ENCODE measurements at places on chromosomes 16 and 17. TPM values are rescaled to one million over a fixed set of nuclear protein-coding genes. Genes with fewer than 3 reads are reported as not detected.
A peak's percentile ranks its signal among the peaks of the same experiment; 100 is the strongest.

DNA sequence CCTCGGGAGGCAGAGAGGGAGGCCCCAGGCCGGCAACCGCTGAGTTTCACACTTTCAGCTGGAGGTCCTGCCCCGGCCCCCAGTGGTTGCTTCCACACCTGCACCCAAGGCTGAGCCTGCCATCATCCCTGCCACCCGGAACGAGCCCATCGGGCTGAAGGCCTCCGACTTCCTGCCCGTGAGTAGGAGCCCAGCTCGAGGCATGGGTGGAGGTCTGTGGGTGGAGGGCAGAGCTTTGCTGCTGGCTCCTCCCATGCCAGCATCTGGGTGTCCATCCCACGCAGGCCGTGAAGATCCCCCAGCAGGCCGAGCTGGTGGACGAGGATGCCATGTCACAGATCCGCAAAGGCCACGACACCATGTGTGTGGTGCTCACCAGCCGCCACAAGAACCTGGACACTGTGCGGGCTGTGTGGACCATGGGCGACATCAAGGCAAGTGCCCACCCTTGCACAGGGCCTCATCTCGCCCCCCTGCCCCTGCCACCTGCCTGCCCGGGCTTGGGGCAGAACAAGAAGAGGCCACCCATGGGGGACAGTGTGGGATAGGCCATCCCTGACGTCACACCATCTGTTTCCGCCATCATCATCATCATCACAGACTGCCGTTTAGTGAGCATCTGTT lies 19.6 kb downstream of the KATNB1 start:
- ATAC-seq: no peak

GRCh38 chr16:63458846-63459245 lies 1422.6 kb upstream of the CDH8 start:
- ATAC-seq: no peak

DNA sequence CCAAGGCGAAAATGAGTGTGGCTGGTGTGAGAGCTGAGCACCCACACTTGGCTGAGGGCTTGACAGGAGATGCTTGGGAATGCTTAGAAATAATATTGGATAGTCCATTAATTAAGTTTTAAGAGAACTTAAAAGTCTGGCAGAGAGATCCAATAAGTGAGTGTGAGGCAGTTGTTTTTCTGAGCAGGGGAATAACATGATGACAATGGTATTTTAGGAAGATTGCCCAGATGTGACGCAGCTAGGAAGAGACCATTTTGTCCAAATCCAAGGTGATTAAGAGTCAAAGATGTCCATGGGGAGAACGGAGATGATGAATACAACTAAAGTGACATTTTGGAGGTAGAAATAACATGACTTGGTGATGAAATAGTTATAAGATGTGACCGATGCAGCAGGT lies 102.8 kb upstream of the AXIN2 start:
- ATAC-seq: no peak

DNA sequence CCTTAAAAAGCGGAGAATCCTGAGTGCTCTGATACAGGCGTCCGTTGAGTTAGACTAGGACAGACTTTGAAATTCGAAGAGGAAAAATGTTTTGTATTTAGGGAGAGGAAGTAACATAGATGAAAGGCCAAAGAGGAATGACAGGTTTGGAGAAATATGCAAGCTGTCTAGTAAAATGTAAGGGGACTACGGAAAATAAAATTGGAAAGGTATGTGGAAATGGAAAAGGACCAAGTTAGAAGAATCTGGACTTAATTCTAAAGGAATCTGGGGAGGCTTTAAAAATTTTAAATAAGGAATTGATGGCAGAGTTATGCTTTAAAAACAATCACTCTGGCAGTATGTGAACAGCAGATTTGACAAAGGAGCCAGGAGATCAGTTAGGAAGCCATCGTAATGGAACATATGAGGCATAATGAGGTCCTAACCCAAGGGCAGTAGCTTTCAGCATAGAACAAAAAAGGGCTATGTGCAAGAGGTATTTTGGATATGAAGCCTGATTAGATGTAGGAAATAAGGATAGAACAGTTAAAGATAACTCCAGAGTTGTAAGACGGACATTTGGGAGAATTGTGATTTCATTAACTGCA lies 38.3 kb downstream of the CYB561 start:
- no peak for ATAC-seq

DNA sequence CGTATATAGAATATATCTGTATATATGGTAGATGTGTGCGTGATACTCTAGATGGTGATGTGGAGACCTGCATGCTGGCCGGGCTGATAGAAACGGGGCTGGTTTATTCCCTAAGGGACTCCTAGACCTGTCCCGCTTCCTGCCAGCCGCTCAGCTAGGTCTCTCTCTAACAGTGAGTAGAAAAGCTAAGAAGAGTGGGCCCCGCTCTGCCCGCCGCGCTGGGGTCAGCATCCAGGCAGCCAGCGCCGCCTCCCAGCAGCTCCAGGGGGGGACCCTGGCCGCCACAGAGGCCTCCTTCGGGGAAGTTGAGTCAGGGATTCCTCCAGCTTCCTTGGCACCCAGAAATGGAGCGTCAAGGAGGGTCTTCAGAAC lies 9.4 kb downstream of the CYGB start:
- peak; percentile 11 for ATAC-seq

GRCh38 chr17:79785017-79785899 lies 7.3 kb downstream of the CBX2 start:
- ATAC-seq: no peak

- ATAC-seq: peak; percentile 32
Measured at GRCh38 chr17:15649861-15650421, 30.4 kb upstream of the FBXW10B start.

DNA sequence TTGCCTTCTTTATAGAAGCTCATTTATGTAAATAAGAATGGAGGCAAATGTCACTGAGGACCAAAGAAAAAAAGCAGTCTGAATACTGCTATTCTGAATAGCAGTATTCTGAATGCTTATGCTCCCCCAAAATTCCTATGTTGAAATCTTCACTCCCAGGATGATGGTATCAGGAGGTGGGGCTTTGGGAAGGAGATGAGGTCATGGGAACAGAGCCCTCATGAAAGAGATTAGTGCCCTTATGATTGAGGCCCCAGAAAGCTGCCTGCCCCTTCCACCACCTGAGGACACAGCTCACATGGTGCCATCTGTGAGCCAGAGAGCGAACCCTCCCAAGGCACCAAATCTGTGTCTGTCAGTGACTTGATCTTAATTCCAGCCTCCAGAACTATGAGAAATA lies 28.8 kb downstream of the HEATR6 start:
- ATAC-seq: no peak

DNA sequence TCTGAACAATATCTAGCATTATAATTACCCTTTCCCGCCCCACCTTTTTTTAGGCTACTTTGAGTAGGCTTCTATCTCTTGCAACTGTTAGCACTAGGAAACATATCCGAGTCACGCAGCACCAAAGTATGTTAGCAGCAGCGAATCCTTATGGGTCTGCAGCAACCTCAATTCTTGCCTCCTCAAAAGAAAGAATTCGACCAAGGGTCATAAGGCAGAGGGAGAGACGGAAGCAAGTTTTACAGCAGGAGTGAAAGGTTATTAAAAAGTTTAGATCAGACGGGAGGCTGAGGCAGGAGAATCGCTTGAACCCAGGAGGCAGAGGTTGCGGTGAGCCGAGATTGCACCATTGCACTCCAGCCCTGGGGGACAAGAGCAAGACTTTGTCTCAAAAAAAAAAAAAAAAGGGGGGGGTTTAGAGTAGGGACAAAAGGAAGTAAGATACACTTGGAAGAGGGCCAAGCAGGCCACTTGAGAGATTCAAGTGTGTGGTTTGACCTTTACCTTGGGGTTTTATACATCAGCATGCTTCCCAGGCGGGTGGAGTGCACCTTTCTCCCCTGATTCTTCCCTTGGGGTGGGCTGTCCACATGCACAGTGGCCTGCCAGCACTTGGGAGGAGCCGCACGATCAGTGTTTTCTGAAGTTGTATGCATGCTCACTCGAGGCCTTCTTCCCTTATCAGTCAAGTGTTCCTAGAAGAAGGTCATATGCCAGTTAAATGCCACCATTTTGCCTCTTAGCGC lies 67.7 kb downstream of the HLF start:
- ATAC-seq: no peak

DNA sequence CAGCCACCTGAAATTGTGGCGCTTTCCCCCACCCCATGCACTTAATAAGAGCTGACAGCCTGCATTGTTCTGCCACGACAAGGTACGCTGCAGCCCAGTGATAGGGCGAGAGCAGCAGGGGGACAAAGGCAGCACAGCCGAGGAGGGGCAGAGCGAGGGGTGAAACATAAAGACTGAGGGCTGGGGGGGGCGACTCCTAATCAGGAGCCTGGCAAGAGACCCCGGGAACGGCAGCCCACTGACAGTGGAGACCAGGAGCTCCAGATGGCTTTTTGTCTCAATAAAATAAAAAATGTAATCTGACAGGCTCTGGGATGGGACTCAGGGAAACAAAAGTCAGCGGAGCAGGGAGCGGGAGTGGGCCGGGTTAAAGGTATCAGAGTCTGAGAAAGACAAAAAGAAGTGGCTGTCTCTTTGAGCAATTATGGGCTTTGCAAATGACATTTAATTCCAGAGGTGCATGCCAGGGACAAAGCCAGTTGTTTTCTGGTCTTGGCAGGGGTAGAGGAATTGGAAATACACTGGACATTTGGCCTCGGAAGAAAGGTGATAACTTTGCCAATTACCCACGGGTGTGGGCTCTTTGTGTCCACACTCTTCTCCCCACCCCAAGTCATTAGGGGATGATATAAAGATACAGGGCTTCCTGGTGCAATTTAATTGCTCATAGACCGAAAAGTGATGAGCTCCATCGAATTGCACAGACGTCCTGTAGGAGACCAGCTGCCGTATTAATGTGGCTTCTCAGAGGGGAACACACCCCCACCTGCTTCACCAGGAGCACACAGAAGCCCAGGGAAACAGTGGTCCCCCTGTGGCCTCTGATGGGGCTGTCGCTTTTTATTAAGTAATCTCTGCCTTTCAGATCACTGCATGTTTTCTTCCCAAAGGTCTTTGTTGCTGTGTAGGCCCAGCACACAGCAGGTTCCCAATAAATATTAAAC lies 17.6 kb upstream of the CCDC182 start:
- no peak for ATAC-seq

- no peak for ATAC-seq
Measured at GRCh38 chr17:7440834-7441195, 1.5 kb downstream of the FGF11 start.

DNA sequence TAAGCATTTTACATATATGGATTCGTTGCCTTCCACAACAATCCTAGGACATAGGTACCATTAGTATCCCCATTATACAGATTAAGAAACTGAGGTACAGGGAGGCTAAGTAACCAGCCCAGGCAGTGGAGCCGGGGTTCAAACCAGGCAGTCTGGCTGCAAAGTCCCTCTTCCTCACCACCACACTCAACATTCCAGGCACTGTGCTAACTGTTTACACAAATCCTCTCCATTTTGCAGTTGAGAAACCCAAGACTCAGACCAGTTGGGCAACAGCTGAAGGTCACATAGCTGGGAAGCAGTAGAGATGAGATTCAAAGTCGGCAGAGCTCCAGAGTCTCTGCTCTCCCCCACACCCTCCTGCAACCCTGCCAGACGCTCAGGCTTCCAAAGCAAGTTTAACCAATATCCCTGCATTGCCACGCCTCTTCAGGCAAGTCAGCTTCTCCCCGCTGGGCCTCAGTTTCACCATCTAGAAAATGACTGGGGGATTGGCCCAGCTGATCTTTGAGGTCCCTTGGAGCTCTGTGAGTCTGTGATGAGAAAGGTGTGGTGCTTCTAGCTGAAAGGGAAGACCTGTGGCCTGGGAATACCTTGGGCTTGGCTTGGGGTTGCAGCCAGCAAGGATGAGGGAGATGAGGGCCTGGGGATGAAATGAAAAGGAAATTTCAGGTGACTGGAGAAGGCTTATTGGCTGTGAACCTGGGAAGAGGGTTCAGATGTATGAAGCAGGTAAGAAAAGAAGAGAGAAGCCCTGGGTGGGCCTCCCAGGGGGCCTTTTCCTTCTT lies 14.0 kb downstream of the CCR7 start:
- ATAC-seq: peak; percentile 56

- ATAC-seq: no peak
Measured at GRCh38 chr16:48811478-48811877, 201.5 kb upstream of the N4BP1 start.

- no peak for ATAC-seq
Measured at GRCh38 chr17:63277629-63278028, 168.5 kb downstream of the CYB561 start.

- ATAC-seq: peak; percentile 62
Measured at GRCh38 chr16:69890114-69890891, 60.8 kb upstream of the CLEC18A start.

DNA sequence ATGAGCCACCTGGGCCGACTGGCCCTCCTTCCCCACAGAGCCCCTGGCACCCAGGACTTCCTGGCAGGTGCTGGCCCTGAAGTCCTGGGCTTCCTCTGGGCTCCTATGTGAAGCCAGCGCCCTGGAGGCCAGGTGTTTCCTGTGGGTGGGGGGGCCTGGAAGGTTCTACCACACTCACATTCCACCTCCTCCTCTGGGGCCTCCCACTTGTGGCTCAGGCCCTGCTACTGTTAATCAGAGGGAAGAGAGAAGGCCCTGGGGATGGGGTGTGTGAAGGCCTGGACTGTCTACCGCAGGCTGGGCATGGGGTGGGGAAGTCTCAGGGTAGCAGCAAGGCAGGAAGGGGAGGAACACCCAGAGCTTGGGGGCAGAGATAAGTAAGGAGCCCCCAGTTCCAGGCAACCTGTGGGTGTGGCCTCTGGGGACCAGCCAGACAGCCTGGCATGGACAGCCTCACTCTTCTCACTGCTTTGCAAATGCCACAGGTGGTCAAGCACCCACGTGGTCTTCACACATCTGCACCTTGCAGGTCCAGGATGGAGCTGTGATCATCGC lies 111.9 kb upstream of the TNRC6C start:
- ATAC-seq: no peak

DNA sequence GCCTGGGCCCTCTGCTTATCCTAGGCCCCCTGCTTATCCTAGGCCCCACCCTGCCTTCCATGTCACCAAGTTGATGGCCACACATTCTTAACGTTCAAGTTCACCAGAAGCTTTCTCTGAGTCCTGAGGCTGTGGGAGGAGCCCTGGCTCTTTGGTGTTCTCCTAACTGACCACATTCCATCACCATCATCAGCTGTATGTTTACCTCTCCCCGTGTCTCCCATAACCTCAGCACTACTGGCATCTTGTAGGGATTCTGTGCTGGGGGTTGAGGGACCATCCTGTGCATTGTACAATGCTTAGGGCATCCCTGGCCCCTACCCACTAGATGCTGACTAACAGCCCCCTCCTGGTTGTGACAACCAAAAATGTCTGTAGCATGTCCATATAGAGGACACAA lies 99.3 kb downstream of the NDE1 start:
- no peak for ATAC-seq

DNA sequence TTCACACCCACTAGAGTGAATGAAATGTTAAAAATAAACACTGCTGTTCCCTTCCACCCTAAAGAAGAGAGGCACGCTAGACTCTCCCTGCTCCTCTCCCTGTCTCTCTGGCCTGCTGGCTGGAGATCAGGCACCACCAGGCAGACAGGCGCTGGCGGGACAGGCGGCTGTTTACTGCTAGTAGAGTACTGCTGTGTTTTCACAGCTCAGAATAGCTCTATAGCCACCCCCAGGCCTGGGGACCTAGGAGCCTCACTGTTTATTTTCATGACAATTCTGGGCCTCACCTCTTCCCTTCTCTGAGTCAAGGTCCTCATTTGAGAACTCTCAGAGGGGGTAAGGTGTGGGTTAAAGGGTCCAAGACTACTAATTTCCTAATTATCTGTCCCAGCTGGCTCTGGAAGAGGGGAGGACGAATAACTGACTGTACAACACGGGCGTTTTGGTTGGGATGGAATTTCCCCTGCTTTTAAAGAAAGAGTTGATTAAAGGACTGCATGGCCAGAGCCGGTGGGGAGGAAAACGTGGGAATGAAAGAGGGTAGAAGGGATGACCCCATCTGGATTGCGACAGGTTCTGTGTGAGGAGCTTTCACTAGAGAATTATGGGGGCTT lies 9.0 kb upstream of the G6PC1 start:
- no peak for ATAC-seq

Gene HLF
- 10.8 TPM for total RNA-seq

Gene METTL2A
- 15.7 TPM for total RNA-seq

Gene TTYH2
- total RNA-seq: 0.88 TPM

Gene CACNG5
- not detected for total RNA-seq
